Astrocyte of the cerebellum (primary cell): ENCODE measurements at places on chromosomes 13 and 19.

- DNase-seq: no peak
Measured at GRCh38 chr19:18718015-18718526, 34.6 kb downstream of the CRTC1 start.

- no peak for DNase-seq
Measured at GRCh38 chr19:45451131-45451849, 16.5 kb upstream of the FOSB start.

GRCh38 chr13:99416411-99417121, 84.7 kb upstream of the TM9SF2 start:
- no peak for DNase-seq

GRCh38 chr19:13978351-13979243, 26.3 kb downstream of the DCAF15 start:
- no peak for DNase-seq
